ENCODE measurements at places on chromosomes 5 and 9. TPM values are rescaled to one million over a fixed set of nuclear protein-coding genes. Genes with fewer than 3 reads are reported as not detected.
A peak's percentile ranks its signal among the peaks of the same experiment; 100 is the strongest.

DNA sequence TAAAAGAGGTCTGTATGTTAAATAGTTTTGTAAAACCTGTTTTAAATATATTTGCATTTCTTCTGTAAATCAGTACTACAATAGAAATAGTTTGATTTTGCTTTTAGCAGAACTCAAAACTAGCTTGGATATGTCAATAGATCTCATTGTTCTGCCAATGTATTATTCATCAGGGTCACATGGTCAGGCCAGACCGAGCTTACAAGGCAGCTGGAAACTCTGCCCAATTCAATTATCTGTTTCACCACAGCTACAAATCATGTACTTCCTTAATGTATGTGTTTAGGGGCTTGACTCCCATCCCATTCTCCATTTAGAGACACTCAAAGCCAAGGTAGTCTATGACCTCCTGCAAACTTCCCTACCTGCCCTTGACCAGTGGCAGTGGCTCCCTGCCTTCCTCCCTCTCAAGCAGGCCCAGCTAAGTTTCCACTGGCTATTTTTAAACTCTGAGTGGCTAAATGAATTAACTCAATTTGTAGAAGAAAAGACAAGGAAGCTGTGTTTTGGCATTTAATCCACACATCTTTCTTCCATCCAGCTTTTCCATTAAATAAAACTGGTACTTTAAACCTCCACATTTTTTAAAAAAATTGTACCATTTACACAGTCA, 46.4 kb upstream of the SELENOP start:
- no peak for DNase-seq

DNA sequence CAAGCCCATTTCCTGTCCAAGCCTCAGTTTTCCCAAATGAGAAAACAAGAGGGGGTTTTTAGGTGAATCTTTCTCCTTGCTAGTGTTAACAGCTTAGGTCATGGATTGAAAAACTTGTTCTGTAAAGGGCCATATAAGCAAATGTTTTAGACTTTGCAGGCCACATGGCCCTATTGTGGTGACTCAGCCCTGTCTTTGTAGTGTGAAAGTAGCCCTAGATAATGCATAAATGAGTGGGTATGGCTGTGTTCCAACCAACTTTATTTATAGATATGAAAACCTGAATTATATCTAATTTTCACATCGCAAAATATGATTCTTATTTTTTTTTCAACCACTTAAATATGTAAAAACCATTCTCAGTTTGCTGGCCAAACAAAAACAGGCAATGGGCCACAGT, 6.9 kb upstream of the BARX1 start:
- DNase-seq, result no peak

- DNase-seq, result no peak
Observed at GRCh38 chr9:71363286-71363961, 242.0 kb upstream of the TRPM3 start.

DNA sequence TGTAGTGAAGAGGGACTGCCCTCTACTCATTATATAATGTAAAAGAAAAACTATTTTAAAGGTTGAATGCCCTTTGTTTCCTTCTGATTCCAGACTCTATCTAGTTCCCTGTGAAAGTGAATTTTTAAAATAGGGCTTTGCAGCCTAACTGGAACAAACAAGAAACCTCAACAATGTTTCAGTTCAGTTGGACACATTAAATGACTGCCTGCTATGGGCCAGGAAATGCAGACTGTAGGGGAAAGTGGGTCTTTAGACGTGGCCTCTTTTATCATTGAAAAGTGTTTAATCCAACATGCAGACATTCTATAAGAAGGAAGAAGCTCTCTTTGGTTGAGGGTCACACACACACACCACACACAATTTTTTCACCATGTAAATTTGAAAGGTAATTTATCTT, 289.1 kb downstream of the ICE1 start:
- no peak for DNase-seq

DNA sequence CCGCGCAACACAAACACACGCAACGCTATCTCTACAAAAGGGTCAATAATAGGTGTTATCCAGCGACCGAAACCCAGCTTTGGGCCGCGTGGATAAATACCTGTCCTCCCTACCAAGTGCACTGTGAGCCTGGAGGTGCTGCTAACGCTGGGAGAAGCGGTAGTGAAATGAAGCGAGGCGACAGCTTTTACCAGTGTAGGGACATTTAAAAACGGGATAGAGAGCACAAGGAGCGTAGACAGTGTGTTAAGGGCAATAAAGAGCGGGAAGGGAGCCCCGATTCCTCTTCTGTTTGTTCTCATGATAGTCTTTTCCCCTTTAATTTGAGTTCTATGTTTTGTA, 421 bp upstream of the DEPDC1B start:
- no peak for DNase-seq

DNA sequence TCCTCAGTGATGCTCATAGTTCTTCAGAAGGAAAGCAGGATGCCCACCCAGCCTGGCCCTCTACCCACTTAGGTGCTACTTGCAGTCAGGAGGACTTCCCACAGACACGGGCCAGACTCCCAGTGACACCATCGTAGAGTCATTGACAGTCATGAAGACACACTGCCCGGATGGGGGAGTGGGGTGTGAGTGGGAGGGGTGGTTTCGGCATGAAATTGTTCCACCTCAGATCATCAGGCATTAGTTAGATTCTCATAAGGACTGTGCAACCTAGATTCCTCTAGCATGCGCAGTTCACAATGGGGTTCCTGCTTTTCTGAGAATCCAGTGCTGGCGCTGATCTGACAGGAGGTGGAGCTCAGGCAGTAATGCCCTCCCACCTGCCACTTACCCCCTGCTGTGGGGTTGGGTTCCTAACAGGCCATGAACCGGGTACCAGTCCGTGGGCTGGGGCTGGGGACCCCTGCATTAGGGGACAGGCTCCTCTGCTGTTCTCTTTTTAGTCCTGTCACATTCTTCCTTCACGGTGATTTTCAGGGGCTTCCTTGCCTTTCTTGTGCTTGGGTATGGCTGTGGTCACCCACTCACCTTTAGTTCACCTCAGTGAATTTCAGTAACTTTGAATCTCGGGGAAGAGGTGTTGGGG, 88.2 kb upstream of the ANKRD55 start:
- DNase-seq, result no peak

DNA sequence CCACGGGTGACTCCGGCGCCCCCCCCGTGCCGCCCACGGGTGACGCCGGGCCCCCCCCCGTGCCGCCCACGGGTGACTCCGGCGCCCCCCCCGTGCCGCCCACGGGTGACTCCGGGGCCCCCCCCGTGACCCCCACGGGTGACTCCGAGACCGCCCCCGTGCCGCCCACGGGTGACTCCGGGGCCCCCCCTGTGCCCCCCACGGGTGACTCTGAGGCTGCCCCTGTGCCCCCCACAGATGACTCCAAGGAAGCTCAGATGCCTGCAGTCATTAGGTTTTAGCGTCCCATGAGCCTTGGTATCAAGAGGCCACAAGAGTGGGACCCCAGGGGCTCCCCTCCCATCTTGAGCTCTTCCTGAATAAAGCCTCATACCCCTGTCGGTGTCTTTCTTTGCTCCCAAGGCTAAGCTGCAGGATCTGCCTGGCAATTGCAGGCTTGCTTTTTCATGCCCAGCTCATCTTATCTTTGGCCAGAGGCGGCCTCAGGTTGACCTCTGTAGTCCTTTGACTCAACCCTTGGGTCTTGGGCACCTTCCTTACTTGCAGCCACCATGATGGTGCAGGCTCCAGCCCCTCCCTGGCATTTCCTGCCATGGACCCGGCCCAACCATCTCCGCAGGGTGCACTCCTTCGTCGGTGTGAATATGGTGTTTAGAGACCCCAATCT, 9.8 kb downstream of the CEL start:
- DNase-seq, result no peak

DNA sequence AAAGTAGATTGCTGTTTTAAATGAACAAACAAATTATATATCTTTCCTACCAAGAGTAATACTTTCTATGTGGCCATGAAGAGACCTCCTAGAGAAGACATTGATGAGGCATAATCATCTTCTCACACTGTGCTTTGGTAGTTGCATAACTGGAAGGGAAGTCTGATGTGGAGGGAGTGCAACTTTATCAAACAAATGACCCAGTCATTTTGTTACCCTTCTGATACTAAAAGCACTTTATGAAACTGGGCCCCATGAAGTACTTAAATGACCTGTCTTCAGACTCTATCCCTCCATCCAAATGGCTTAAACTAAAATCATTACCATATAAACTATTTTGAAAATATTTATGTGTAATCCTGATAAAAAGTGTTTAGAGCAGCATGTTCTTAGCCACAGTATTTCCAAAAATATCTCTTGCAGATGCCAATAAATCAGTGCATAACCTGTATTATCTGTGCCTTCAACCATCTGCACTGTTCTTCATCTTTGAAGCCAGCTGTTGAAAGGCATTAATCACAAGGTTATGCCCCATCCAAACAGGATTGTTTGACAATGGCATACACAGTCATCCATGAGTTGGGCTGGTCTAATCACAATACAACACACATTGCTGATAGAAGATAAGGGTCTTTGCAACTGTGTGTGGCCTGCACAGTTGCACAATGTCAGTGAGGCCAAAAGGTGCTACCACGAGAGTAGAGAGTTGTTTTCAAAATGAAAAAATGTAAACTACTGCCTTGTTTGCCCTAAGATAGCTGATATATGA, 31.9 kb upstream of the MIER3 start:
- no peak for DNase-seq

DNA sequence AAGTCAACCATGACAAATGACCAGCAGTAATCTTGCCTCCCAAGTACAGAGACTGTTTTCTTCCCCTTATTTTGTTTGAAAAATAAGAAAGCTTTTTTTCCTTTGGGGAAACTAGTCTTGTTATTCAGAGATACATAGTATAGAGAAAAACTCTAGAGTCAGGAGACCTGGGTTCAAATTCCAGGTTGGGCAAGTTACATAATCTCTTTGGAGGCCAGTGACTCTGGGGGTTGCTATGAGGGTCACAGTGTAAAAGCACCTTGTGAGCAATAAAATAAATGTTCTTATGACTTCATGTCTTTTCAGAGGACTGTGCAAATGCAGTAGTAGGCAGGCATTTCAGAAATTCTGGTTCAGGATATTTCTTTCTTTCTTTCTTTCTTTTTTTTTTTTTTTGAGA, 71.5 kb downstream of the GDNF start:
- DNase-seq, result no peak

GRCh38 chr9:128340691-128341434, 536 bp downstream of the SLC27A4 start:
- peak; percentile 27 for DNase-seq

GRCh38 chr5:150670948-150671310, 9.9 kb downstream of the MYOZ3 start:
- DNase-seq, result no peak

DNA sequence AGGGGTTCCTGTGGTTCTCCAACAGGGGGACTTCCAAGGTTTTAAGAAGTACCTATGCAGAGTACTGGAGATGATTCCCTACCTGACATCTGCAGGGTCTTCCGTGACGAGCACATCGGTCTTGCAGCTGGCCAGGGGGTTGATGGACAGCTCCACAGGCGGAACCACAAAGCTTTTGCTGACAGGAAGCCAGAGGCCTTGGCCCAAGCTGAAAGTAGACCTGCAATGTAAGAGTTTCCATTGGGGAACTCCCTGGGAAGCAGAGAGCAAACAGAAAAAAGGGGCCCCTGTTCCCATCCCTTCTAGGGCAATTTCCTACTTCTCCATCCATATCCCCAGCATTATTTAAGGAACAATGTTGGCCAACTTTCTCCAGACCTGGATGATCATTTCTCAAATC, 288.0 kb downstream of the TRIM32 start:
- DNase-seq, result no peak

GRCh38 chr5:135138116-135138850, 104.3 kb upstream of the PITX1 start:
- DNase-seq, result no peak

- no peak for DNase-seq
Observed at GRCh38 chr5:1751026-1751863, 48.4 kb downstream of the MRPL36 start.

- no peak for DNase-seq
Observed at GRCh38 chr9:118121361-118121760, 417.2 kb downstream of the TLR4 start.

GRCh38 chr5:171841984-171842776, 56.6 kb downstream of the SMIM23 start:
- DNase-seq, result no peak

DNA sequence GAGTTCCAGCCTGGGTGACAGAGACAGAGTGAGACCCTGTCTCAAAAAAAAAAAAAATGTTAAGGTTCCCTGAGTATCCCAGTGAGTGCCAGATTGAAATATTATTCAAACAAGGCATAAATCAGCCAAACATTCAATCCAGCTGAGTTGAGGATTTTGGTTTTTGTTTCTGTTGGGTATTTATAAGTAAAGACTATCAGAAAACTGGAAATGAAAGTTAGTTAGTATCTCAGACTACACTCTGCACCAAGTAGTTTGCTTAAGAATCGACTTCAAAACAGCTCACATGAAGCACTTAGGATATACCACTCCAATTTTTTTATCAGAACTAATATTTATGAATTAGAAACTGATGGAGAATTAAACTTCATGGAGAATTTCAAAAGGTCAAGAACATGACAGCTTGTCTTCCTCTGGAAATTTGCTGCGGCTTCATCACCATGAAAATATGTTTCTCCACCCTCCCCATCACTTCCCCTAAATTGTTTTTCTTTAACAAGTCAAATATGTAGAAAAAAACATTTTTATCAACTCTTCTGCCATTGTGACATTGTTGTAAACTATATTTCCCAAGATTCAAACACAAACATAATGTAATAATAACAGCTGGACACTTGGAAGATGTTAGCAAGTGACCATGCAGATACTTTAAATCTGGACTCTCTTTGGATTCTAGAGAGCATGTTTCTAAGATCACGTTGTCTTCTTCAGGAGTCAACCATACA, 110.0 kb upstream of the PTGER4 start:
- DNase-seq, result no peak

- no peak for DNase-seq
Observed at GRCh38 chr9:81855538-81855937, 72.7 kb upstream of the SPATA31D4 start.

DNA sequence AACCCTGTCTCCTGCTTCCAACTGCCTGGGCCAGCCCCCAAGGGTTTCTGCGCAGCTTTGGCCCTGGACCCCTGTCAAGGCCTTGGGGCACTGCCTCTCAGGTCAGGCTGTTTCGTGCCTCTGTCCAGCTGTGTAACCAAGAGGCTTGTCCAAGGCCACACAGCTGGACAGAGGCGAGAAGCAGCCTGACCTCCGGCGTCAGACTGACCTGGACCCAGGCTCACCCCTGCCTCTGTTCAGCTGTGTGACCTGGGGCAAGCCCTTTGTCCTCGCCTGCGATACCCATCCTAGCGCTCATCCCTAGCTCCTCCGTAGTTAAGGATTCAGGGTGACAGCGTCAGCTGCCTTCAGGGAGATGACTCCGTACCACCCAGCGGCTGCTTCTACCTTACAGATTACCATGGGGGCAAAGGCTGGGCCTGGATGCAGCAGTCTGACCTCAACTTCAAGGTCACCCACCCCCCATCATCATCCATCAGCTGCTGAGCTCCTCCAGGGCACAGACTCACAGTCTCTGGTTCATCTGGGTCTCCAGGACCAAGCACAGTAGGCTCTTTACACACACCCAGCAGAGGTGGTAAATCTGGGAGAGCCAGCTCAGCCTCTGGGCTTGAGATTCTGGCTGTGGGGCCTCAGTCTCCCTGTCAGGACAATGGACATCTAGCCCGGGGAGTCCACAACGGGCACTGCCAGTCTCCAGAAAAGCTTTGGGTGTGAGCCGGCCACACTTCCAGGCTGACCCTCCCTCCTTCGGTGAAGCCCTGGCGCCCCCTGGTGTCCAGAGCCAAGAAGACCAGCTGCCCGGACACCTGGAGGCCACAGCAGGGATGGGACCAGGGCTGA, 7.9 kb downstream of the AK1 start:
- DNase-seq, result peak; percentile 90

The SLC4A9 gene
- total RNA-seq, result not detected

The MTX3 gene
- total RNA-seq, result 0.58 TPM

The HAVCR2 gene
- total RNA-seq, result not detected

The RASGEF1C gene
- not detected for total RNA-seq

The PDE8B gene
- total RNA-seq, result not detected

The KCNT1 gene
- total RNA-seq, result not detected

The ENC1 gene
- total RNA-seq, result 9.9 TPM

Measured in stomach (tissue), 19 donors.